ENCODE measurements at places on chromosomes 1 and 21.

DNA sequence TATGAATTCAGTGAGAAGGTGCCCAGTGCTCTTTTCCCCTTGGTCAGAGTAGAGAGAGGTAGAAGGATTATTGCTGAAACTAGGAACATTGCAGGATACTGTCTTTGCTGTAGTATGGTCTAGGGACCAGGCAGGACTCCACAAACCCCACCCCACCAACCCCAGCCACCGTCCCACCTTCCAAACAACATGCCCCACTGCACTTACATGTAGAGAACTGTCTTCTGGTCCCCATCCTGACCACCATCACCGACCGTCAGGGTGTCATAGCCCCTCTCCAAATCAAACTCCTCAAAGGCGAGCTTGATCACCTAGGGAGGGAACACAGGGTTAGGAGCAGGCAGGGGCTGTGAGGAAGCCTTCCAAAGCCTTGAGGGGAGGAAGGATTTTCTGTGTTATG, 71.7 kb upstream of the HMGB4 start:
- DNase-seq = no peak

DNA sequence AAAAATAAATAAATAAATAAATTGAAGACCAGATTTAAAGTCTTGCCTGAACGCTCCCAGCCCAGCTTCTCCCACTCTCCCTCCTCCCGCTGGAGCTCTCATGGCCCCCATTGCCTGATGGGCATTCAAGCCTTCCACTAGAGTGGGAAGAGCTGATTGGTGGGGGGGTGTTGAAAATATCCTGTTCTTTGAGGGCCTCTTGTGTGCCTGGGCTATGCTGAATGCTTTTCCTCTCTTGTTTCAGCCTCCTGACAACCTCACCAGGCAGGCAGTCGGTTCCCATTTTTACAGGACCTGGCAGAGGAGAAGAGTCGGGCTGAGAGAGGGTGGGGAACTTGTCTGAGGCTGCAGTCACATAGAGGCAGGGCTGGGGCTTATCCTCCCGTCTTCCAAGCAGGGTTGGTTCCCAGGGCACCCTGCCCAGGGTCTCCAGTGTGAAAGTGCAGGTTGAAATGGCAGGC, 59.2 kb upstream of the SSBP3 start:
- no peak for DNase-seq

GRCh38 chr1:56491441-56491840, 87.9 kb downstream of the PLPP3 start:
- no peak for DNase-seq

- DNase-seq = peak; percentile 82
Measured at GRCh38 chr1:121519042-121519755, 334.4 kb downstream of the SRGAP2C start.

DNA sequence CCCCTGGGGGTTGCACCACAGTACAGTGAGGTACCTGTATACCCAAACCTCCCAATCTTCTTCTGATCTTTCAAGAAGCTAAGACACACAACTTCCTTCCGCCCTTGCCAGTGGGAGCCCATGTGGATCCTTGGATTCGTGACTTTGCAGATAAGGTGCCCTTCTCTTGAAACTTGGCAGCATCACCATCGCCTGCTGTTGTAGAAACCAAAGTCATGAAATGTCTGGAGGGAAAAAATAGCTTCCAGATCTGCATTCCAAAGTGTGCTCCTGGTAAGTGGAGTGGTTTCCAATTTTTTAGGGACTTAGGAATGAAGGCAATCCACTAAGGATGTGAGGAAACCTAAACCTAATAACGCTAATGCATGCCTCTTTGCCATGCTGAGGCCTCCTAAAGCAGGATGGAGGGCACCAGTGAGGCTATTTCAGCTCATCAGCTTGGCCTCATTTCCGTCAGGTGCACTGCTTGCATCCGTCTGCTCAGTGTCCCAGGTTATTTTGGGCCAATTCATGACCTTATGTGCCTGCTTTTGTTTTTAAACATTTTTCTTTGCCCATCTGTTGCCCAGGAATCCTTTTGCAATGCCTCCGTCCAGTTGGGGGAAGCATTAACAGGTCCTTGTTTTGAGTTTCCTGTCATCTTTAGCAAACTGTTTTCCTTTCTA, 8.2 kb upstream of the EFHD2 start:
- DNase-seq = no peak

DNA sequence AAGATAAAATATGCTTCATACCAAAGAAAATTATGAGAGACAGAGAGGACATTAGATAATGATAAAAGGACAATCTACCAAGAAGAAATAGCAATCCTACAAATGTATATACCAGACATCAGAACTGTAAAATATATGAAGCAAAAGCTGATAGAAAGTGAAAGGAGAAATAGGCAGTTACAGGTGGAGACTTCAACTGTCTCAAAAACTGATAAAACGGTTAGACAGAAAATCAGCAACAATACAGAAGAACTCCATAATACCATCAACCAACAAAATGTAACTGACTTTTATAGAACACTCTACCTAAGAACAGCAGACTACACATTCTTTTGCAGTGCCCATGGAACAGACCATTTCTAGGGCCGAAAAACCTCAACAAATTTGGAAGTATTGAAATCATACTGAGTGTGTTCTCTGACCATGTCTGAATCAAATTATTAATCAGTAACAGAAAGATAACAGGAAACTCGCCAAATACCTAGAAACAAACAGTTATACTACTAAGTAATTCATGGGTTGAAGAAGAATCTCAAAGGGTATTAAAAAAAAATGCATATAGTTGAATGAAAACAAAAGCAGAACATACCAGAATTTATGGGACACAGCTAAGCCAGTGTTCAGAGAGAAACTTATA, 132.1 kb downstream of the RPS6KC1 start:
- no peak for DNase-seq

- DNase-seq = no peak
Measured at GRCh38 chr1:180407051-180407450, 95.3 kb downstream of the ACBD6 start.

GRCh38 chr1:160993544-160994193, 27.3 kb downstream of the F11R start:
- DNase-seq = no peak

DNA sequence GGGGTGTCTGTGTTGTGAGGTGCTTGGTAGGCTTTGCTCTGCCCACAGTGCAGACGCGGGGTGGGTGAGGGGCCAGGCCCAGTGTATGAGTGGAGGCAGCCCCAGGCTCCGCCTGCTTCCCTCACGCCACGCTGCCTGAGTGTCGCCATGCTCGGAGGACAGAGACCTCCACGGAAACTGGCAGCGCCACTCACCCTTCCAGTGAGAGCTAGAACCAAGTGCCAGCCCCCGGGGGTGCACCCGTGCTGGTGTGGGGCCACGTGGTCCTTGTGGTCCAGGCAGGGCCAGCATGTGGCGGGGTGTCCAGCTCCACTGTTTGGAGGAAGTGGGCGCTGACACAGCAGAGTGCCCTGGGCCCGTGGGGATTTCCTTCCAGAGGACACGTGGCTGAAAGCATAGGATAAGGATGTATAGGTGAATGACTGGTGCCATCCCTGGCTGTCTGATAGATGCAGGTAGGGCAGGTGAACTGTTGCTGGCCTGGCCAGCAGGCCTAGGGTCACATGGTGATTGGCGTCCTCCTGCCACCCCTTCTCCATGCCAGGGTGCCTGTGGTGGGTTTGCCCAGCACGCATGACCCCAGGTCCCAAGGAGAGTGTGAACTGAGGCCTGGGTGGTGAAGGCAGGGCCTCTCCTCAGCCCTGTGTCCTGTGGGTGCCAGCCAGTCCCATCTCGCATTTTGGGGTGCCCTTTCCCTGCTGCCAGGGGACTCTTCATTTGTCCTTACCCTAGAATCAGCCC, 3.8 kb downstream of the LRRC3 start:
- DNase-seq = no peak

DNA sequence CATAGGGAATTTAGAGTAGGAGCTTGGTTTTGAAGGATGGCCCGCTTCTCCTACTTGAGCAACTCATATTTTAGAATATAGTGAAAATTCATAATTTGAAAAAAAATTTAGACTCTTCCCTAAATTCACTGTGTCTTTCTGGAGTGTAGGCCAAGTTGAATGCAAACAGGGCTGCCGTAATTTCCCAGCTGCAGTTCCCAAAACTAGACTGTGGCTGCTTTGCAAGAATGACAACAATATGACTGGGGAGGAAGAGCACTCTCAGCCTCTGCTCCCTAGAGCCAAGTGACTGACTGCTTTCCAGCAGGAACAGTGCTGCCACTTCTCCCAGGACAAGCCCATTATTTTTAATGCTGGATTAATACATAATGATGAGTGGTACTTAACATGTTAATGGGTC, 209.0 kb downstream of the RHOU start:
- DNase-seq = no peak
